Naive thymus-derived CD8-positive, alpha-beta T cell (primary cell): ENCODE measurements at places on chromosomes 3 and 15.

GRCh38 chr3:55519019-55519418, 31.9 kb upstream of the WNT5A start:
- no peak for DNase-seq

GRCh38 chr3:147903026-147903425, 493.9 kb downstream of the ZIC1 start:
- DNase-seq: no peak

DNA sequence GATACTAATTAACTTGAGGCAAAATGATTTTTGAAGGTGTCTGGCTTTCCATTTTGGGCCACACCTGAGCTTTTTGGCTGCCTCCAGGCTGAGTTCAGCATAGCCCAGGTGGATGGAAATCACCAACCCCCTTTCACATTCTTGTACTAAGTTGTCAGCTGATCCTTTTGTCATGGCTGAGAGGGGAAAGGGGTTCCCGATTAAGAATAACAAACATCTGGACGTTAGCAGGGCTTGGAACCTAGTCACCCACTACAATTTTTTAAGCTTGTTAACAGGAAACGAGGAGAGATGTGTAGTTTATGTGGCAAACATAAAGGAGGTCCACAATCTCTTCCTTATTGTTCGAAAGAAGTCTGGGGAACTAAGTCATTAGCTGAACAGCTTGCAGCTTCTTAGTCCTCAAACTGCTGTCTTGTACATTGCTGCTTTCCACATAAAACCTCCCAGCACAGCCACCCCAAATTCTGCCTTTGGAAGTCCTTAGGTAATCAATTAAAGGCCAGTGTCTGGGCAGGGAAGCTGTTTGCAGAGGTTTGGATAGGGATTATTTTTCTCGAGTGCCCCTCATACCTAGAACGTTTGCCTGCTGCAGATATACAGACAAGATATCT, 5.0 kb downstream of the NR2F2 start:
- DNase-seq: no peak

DNA sequence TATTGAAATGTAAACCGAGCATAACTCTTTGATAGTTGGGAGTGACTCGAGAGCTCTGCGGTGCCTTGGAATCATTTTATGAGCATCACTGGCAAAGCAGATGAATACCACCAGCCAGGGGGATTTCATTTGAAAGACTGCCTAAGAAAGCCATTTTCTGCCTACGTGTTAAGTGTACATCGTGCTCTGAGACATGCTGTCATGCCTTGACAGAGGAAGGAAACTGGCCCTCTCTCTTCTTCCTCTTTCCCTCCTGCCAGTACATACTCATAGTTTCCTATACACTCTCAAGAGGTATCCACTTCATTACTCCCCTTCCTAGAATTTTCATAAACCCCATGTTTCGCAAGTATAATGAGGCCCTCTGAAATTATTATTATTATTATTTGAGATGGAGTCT, 8.8 kb downstream of the BCL2A1 start:
- no peak for DNase-seq

DNA sequence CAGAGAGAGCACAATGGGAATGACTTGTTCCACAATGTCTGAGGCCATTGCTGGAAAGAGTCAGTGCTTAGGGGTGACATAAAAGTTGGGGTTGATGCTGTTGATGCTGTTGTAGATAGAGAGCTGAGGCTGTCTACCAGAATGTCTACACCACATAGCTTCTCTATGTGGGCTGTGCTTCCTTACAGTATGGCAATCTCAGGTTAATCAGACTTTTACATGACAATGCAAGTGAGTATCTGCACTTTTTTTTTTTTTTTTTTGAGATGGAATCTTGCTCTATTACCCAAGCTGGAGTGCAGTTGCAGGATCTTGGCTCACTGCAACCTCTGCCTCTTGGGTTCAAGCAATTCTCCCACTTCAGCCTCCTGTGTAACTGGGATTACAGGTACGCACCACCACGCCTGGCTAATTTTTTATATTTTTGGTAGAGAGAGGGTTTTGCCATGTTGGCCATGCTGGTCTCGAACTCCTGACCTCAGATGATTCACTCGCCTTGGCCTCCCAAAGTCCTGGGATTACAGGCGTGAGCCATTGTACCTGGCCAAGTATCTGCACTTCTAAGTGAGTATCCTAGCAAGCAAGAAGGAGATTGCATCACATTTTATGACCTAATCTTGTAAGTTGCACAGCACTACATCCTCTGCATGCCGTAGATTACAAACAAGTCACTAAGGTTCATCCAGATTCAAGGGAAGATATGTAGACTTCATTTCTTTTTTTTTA, 28.7 kb downstream of the DLEC1 start:
- DNase-seq: no peak

DNA sequence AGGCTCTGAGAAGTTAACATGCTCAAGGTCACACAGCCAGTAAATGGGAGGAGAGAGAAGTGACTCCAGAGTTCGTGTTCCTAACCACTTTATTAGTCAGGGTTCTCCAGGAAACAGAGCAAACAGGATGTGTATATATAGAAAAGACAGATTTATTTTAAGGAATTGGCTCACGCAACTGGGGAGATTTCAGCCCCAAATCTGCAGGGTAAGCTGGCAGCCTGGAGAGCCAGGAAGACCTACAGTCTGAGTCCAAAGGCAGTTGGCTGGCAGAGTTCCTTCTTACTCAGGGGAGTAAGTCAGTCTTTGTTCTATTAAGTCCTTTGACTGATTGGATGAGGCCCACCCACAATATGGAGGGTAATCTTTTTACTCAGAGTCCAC, 118.2 kb upstream of the PROK2 start:
- no peak for DNase-seq

GRCh38 chr3:27910456-27910855, 188.3 kb upstream of the EOMES start:
- no peak for DNase-seq

DNA sequence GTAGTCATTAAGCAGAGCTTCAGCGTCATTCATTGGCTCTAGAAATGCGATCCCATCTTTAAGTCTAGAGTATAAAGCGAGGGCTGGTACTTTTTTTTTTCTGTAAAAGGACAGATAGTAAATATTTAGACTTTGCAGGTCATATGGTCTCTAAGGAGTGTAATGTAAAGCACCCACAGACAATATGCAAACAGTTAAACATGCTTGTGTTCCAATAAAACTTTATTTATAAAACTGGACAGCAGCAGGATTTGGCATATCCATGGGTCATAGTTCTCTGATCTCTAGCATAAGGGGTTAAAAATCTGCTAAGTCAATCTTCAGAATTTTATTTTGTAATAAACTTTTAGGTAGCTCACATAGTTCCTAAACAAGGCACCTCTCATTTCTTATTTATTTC, 226.8 kb upstream of the TBC1D5 start:
- no peak for DNase-seq

DNA sequence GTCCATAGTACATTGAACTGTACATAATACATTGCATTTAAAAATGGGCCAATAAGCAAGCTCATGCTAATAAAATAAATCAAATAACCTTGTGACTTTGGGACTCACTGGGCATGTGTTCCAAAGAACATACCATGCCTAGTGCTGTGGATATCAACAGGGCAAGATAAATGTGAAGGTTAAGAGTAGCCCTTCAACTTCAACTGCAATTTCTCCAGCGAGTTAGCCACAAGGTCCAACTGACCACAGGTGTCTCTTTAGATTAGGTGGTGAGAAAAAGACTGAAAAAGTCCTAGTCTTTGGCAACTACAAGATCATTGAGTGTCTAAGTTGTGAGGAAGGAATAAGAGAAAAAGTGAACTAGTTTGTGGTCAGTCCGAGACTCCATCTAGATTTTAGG, 78.3 kb upstream of the ATP11B start:
- no peak for DNase-seq

GRCh38 chr3:64311424-64312061, 86.3 kb upstream of the PRICKLE2 start:
- no peak for DNase-seq

- DNase-seq: no peak
Observed at GRCh38 chr3:100982710-100983109, 10.5 kb downstream of the ABI3BP start.

DNA sequence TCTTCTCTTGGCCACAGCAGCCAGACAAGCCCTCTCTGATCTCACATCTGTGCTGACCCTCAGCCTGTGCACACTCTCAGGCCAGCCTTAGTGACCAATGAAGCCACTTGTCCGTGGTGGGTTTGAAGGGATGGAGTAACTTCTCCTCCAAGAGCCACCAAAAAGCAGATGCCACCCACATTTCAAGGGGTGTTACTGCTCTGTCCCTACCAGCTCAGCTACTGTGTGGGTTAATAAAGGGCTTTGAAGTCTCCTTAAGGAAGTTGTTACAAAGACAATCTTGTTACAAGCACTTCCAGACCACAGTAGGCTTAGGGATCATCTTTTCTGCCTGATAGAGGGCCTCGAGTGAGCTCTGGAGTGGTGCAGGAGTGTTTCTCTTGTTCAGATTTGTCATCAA, 3.3 kb upstream of the CA12 start:
- DNase-seq: no peak

DNA sequence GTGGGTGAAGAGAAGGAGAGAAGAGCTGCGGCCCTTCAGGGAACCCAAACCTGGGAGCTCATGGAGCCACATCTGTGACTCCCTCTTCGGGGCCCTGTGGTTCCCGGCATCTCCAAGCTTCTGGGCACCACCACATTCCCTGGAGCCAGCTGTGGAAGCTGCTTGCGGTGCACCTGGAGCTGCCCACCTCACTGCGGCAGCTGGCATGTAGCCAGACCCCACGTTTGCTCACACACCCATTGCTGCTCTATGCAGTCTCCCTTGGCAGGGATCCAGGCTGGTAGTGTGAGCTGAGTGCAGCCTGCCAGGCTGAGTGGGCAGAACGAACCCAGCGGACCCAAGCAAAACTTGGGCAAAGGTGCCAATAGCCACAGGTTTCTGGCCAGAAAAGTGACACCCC, 16.8 kb upstream of the PLA2G4E start:
- no peak for DNase-seq

GRCh38 chr15:73398861-73399260, 30.1 kb upstream of the HCN4 start:
- no peak for DNase-seq

DNA sequence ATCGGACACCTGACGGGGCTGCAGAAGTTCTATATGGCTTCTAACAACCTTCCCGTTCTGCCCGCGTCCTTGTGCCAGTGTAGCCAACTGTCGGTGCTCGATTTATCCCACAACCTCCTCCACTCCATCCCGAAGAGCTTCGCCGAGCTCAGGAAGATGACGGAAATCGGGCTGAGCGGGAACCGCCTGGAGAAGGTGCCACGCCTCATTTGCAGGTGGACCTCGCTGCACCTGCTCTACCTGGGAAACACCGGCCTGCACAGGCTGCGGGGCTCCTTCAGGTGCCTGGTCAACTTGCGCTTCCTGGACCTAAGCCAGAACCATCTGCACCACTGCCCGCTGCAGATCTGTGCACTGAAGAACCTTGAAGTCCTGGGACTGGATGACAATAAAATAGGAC, 9.8 kb upstream of the LRRC34 start:
- DNase-seq: no peak

GRCh38 chr3:7565574-7565973, 704.7 kb downstream of the GRM7 start:
- no peak for DNase-seq

- DNase-seq: no peak
Observed at GRCh38 chr3:152818027-152818426, 16.9 kb upstream of the P2RY1 start.

GRCh38 chr3:121152573-121152972, 244.6 kb downstream of the STXBP5L start:
- no peak for DNase-seq

DNA sequence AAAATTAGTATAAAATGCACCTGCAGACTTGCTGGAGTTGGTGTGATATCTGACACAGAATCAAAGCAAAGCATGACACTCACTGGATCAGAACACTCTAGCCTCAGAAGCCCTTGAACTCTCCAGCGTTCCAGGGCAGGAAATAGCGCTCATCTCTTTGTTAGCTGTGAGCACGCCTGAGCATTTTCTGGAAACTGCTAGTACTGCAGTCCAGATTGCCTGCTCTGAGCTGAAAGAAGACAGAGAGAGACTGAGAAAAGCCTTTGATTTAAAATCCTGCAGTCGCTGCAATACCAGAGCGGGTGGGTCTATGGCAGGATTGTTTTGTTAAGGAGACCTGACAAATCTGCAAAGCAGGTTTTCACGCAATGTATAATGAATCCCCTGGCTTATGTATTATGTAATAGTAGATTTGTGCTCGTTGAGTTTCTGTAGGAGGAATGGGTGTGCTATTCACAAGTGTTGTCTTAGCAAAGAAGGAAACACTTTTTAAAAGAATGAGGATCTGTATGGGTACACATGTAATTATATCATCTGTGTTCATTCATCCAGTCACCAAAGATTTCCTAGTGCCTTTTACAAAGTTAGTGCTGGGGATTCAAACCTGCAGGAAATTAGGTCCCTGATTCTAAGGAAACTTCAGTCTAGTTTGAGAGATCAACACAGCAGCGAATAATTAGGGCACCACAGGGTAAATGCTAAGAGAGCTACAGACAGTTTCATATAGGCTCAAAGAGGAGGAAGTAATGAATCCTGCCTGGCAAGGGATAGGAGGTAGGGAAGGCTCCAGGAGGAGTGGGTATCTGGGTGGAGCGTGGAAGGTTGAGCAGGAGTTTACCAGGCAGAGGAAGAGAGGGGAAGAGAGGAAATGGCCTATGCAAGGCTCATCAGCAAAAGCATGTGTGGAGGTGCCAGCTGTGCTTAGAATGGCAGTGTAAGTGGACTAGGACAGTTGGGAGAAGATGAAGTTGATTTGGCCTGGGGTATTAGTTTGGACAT, 26.1 kb upstream of the MGLL start:
- no peak for DNase-seq

DNA sequence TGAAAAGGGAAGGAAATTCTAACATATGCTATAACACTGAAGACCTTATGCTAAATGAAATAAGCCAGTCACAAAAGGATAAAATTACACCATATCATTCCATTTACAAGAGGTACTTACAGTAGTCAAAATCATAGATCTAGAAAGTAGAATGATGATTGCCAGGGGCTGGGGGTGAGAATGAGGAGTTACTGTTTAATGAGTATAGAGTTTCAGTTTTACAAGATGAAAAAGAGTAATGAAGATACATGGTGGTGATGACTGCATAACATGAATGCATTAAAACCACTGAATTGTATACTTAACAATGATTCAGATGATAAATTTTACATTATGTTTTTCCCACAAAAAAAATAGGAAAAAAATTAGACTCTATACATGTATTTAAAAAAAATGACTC, 152.6 kb downstream of the SCAPER start:
- DNase-seq: no peak

GRCh38 chr3:186520431-186520830, 23.7 kb downstream of the CRYGS start:
- no peak for DNase-seq

- DNase-seq: no peak
Observed at GRCh38 chr3:171770689-171771620, 39.3 kb downstream of the PLD1 start.

- peak; percentile 52 for DNase-seq
Observed at GRCh38 chr15:59528961-59529402, 82.6 kb upstream of the GCNT3 start.

GRCh38 chr3:16112910-16113504, 61.5 kb upstream of the GALNT15 start:
- DNase-seq: no peak

GRCh38 chr3:143839980-143840379, 8.3 kb downstream of the SLC9A9 start:
- DNase-seq: no peak
